ENCODE measurements at places on chromosomes 4 and X.

DNA sequence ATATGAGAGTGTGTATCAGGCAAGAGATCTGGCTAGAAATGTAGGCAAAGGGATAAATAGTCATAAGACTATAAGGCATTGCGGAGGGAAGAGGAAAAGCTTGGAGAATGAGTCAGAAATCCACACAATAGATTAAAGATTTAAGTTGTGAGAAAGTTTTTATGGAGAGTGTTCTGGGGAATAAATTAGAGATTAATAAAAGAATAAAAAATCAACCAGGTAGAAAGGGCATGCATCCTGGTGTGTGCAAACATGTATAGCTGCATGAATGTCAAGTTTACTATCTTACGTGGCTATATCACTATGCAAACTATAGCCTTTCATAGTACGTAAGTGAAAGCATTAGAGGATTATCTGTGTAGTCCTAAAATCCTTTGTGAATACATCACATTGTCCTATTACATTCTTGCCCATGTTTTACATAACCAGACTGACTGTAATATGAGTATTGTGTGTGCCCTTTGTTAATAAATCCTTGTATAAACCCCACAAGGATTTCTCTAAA is 36.9 kb downstream of the SNCA start:
- DNase-seq = no peak

GRCh38 chr4:55549888-55550287 is 3.2 kb upstream of the CLOCK start:
- DNase-seq = no peak

DNA sequence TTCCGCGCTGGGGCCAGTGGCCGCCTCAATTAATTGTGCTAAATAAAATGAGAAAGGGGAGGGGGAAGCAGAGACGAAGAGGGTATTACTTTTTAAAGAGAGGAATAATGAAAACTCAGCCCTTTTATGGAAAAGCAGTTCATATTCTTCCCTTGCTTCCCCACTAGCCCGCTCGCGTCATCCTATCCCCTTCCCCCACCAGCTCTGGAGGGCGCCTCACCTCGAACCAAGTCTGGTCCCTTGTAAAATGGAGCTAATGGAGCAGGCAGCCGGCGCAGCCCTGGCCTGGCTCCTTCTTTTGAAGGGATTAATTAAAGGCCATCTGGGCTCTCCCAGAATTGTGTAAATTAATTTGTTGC is 511 bp upstream of the NKX6-1 start:
- DNase-seq = no peak

- DNase-seq = no peak
These were observed 65.2 kb upstream of the TENT5D start for GRCh38 chrX:80354966-80355465.

DNA sequence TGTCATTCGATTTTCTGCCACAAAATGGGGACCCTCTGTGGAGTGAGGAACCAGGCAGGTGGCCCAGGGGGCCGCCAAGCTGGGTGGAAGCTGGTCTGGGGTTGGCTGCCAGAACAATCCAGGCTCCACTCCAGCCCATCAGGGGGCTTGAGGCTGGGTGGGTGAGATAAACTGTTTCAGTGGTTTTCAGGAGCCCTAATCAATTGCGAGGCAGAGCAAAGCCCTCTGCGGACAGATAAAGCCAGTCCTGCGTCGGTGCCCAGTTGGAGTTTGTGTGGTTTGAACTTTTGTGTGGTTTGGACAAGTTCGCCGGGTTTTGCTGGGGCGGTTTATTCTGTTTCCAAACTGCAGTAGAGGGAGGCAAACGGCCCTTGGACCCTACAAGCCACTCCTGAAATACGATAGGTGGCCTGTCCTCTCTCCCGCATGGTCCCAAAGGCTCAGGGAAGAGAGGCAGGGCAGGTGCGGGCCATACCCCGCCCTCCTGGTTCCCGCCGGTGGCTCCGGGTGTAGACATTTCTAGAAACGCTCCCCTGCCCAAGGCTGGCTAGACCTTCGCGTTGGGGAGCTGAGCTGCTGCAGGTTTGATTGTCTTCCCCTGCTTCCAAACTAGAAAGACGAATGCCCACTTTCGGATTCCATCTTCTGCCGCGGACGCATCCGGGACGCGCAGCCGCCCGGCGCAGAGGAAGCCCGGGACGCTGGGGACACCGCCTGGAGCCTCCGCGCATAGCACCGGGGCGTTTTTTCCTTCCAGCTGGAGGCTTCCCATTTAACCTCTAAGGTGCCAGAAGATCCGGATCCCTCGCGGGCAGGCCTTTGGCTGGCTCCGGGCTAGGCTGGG is 169.0 kb upstream of the BCOR start:
- DNase-seq = peak; percentile 76

- no peak for DNase-seq
These were observed 107.9 kb downstream of the PALLD start for GRCh38 chr4:168604496-168605373.

DNA sequence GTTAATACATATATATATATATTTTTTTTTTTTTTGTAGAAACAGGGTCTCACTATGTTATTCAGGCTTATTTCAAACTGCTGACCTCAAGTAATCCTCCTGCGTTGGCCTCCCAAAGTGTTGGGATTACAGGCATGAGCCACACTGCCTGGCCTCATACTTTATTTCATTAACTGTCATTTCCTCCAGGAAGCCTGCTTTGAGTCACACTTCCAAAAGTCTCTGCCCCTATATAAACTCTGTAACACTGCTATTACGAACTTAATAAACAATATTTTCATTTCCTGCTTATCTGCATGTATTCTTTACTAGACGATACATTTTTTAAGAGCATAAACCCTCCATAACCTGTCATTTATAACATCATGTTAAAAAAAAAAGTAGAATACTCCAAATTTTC is 167.2 kb downstream of the WDFY3 start:
- no peak for DNase-seq

DNA sequence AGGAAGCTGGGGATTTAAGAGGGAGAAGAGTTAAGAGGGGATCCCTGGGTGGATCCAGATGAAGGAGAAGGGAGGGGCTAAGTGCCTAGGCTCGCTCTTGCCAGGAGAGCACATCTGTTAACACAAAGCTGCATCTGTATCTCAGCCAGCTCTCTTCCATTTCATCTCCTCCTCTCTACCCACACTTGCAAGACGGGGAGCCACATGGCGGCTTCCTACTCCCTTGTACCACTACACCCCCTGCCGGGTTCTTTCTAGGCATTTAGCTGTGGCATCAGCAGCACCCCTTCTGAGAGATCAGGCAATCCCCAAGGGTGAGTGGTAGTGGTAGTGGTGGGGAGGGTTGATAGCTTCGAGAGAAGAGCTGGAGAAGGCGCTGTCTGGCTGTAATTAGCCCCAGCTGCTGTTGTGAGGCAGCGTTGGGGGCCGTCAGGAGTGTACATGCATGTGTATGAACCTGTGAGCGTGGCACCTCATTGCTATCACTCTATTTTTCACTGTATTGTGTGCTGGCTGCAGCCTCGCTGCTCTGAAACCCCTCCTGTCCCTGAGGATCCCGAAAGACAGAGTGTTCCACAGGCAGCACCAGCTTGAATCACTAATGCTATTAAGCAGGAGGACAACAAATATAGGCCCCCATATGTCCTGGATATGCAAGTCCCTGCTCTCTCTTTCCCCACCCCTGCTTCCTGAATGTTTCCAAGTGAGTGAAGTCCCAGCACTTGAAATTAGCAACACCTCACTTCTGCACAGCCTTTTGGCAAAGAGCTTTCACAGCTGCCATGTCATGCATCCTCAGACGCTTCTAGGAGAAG is 73.7 kb downstream of the RTL9 start:
- no peak for DNase-seq
